ENCODE measurements at places on chromosomes 12 and 14.

- DNase-seq: no peak
These were observed 147.5 kb upstream of the MIS18BP1 start for GRCh38 chr14:45400509-45400908.

GRCh38 chr14:47278233-47278842, 397.1 kb downstream of the MDGA2 start:
- peak; percentile 0 for DNase-seq

- no peak for DNase-seq
These were observed 385.0 kb downstream of the ZFP36L1 start for GRCh38 chr14:68407825-68408224.

DNA sequence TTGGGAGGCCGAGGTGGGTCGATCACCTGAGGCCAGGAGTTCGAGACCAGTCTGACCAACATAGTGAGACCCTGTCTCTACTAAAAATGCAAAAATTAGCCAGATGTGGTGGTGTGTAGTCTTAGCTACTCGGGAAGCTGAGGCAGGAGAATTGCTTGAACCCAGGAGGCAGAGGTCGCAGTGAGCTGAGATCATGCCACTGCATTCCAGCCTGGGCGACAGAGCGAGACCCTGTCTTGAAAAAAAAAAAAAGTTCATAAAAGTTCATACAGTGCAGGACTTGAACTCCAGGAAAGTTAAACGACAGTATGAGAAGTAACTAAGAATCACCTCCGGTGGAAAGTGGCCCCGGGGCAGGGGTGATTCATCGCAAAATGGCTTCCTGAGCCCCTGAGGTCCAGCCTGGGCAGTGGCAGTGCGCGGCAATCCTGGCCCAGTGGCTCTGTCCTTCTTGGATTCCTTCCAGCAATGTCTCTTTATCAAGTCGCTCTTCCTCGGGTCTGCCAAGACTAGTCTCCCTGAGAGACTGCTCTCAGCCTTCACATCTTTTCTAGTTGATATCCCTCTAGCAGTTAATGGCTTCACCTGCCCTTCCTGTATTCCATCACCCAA, 16.7 kb upstream of the MAP1LC3B2 start:
- no peak for DNase-seq

DNA sequence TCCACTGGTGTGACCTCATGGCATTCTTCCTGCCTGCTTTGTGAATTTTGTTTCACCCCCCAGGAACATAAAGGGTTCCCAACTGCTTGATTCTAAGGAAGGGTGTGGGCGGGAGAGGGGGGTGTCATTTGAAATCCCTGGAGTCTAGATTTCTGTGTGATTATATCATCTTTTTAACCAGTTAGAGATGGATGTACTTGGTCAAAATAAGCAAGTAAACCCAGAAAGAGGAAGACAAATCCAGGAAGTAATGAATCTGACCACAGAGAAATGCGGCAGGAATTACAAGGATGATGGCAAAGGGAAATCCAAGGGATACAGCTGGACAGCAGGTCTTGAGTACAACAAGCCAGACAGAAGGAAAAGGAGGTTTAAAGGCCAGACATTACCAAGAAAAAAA, 38.9 kb downstream of the DMAC2L start:
- DNase-seq: no peak

Measured in stimulated activated CD8-positive, alpha-beta memory T cell treated with anti-CD3 and anti-CD28 coated beads, Interleukin-15, amount 100 ng/mL, for 48 hours (primary cell).